CD4-positive, alpha-beta T cell treated with Interleukin-15 for 4 hours (primary cell): ENCODE measurements at places on chromosomes 2 and 18.

- DNase-seq, result no peak
These were observed 15.2 kb downstream of the LANCL1 start for GRCh38 chr2:210461401-210461800.

DNA sequence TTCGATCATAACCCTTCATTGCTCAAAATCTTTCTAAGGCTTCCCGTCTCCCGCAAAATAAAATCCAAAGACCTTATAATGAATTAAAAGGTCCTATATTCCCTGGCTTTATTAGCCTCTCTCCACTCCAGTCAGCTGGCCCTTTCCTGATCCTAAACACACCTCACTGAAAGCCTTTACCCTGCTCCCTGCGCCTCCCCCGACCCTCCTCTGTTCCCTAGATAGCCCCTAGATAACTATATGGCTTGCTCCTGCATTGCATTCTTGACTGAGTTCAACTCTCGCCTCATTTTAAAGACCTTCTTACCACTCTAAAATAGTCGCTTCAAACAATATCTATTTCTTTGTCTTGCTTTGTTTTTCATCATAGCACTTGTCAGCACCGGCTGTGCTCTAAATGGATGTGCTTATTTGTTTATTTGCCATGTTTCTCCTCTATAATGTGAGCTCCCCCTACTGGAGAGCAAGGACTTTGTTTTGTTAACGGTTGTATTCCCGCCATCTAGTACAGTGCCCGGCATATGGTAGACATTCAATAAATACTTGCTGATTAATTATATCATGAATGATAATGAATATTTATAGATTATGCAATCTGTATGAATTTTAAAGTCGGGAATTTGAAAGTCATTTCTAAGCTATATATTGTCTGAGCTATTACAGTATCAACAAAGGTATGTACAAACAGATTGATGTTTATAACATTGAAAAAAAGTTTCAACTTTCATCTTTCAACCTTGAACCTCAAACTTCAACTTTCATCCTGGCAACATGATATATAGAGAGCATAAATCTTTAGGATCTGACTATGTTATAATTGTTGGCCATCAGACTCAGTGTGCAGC is 32.4 kb upstream of the VIT start:
- DNase-seq, result peak; percentile 47

- peak; percentile 24 for DNase-seq
These were observed 28.6 kb downstream of the DNMT3A start for GRCh38 chr2:25312958-25313710.

DNA sequence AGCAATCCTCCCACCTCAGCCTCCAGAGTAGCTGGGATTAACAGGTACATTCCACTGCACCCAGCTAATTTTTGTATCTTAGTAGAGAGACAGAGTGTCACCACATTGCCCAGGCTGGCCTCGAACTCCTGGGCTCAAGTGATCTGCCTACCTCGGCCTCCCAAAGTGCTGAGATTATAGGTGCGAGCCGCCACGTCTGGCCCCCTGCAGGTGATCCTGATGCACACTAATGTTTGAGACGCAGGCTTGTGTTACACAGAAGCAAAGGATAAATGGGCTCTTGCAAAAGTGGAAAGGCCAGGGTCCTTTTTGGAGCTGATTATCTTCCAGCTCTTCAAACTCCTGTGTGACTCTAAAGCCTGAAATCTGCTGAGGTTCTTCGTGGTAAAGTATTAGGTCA is 84.2 kb downstream of the TGFA start:
- no peak for DNase-seq
